ENCODE measurements at places on chromosomes 7 and 10.

DNA sequence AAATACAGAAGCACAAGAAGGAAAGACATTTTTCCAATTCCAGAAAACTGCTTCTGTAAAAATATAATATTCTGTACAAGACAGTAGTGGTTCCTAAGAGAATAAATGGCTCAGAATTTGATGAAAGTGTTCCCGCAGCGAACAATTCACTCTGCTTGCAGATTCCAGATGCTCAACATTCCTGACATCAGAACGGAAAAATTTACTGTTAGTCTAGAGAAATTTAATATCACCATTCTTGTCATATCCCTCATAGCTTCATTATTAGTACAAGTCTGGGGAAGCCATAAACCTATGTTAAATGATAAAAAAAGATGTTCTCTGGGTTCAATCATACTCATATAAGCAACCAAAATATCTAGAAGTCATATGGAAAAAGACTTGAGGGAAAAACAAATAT is 83.6 kb downstream of the MPP7 start:
- DNase-seq: no peak

GRCh38 chr10:4407783-4408182 is 418.2 kb upstream of the AKR1E2 start:
- no peak for DNase-seq

DNA sequence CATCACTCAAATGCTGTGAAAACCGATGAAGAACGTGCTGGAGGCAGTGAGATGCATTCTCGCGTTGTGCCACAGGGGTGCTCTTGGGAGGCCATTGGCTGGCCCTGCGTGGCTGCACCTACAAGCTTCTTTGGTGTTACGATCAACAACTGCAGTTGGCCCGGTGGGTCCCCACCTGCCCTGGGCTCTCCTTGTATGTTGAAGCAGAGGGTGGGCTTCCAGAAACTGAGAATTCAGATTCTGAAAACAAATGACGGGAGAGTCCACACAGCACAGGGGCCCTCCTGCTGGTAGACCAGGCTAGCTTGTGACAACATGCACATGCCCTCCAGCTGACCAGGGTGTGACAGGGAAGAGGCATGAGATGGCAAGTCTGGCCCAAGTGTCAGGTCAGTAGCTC is 23.7 kb upstream of the DDC start:
- DNase-seq: no peak

DNA sequence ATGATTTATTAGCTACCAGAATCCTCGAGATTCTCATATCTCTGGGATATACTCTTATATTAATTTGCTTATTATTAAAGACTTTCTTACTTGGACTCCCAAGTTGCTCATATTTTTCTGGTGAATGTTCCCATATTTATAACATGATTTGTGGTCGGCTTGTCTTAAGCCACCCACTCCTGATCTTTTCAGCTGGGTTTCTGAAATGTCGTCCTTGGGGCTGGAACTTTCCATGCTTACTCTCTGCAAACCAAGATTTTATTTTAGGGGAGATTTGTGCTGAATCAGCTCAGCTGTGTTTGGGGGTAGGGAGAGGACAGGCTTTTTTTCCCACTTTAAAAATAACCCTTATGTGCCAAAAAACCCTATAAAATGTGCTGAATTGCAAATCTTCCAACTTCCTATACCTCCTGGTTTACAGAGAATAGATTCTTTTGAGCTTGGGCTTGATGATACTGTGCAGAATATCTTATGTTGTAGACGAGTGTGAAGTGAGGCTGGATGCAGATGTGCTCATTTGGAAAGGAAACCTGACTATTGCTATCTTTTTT is 162.1 kb downstream of the SND1 start:
- DNase-seq: no peak

DNA sequence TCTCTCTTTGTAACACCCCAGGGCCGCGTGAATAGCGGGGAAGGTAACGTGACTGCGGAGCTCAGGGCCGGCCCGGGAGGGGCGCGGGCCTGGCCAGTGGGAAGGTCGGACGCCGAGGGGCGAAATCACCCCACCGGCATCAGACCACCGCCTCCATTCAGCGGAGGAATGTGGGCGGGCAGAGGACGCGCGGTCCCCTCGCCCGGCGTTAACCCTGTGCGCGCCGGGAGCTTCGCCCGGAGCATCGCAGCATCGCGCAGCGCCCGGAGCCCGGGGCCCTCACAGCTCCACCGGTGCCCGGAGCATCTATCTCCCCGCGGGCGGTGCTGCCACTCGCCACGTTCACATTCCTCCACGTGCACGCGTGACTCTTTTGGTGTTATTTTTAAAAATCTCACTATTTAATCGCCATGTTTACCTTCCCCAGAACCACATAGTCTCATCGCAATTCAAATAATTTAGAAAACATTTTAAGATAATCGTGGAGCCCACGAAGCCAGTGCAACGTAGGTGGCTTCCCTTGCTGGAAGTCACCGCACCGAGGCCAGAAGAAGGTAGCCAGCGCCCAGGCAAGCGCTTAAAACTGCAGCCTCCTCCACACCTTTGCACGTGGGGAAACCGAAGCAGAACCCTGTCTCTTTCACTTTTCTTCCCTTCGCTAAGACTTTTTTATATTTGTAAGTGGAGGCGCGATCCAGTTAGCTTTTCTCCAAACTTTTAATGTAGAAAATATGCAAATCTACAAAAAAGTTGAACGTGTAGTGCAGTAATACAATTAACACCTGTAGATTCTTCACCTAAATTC is 21.8 kb downstream of the FGFBP3 start:
- no peak for DNase-seq

DNA sequence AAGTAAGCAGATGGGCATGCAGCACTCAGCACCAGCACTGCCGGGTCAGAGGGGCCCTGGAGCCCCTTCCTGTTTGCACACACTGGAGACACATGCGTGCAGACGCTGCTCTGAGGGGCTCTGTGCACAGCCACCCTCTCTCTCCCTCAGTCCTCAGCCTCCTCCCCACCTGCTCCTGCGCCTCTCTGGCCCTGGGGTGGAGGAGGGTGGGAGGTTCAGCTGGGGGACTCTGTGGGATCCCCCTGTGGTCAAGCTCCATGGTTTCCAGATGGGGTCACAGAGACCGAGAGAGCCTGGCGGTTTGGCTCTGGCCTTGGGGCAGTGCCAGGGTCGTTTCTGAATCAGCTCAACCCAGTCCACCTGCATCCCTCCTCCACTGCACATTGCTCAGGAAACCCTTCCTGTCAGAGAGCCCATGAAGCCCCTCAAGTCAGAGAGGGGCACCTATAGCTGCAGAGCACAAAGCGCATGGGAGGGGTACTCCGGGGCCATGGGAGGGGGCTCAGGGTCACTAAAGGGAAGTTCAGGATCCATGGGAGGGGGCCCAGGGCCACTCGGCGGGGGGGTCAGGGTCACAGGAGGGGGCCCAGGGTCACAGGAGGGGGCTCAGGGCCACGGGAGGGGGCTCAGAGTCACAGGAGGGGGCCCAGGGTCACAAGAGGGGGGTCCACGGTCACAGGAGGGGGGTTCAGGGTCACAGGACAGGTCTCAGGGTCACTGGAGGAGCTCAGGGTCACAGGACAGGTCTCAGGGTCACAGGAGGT is 161.7 kb downstream of the ADARB2 start:
- no peak for DNase-seq

DNA sequence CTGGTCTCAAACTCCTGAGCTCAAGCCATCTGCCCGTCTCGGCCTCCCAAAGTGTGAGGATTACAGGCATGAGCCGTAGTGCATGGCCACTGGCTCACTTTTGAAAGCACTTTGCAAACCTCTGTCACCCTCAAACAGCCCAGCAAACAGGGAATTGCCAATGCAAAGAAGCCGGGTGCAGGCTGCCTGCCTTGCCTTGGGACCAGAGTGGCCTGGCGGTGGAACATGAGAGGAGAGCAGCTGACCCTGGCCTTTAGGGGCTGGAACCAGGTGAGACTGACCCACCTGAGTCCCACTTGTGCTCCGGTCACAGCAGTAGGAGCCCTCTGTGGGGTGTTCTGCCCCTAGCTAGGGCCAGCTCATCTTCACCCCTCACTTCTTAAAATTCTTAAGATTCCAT is 237.1 kb upstream of the GALNT17 start:
- no peak for DNase-seq

GRCh38 chr10:24723386-24723787 is 300 bp downstream of the ARHGAP21 start:
- no peak for DNase-seq

DNA sequence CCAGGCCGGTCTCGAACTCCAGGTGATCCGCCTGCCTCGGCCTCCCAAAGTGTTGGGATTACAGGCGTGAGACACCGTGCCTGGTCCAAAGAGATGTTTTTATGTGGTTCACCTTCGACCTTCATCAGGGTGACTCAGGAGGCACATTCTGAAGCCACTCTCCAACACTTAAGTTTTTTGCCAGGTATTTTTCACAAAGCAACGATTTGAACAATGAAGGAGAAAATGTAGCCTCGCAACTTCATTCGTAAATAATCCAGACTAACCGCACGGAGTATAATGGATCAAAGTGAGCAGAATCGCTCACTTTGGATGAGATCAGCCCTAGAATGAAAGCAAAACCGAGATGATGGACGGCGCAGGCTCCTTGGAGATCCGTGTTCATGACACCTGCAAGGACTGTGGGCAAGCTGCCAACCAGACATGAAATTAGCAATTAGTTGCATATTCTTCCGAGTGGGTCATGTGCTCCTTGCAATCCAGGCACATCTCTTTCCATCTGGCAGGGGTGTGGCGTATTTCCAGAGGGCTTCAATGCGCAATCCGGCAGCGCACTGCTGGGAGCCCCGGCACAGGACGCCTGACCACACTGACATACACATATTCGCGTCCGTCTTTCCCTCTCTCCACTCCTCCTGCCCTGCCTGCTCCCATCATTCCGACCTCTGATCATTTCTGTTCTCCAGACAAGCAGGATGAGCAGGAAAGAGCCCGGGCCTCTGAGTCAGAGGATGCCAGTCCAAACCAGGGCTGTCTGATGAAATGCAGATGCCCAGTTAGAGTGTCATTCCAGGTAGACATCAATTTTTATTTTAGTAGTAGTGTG is 148.4 kb downstream of the KLF6 start:
- DNase-seq: no peak

- no peak for DNase-seq
Observed at GRCh38 chr7:92634205-92634604, 44.0 kb upstream of the FAM133B start.

DNA sequence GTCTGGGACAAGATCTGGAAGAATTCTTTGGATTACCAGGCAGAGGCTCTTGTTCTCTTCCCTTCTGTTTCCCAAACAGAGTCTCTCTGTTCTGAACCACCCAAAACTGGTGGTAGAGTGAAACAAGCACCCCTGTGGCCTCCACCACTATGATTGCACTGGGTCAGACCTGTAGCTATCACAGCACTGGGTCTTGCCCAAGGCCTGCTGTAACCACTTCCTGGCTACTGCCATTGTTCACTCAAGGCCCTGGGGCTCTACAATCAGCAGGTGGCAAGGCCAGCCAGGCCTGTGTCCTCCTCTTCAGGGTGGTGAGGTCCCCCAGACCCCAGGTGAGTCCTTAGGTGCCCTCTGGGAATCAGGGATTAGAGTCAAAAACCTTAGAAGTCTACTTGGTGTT is 4.1 kb upstream of the LRRC17 start:
- no peak for DNase-seq

- no peak for DNase-seq
Observed at GRCh38 chr10:28715757-28716156, 38.4 kb downstream of the BAMBI start.

- no peak for DNase-seq
Observed at GRCh38 chr10:129126982-129127381, 340.1 kb upstream of the MGMT start.

GRCh38 chr7:96837593-96837992 is 127.9 kb upstream of the SEM1 start:
- no peak for DNase-seq

GRCh38 chr10:121310151-121310711 is 288.0 kb downstream of the FGFR2 start:
- no peak for DNase-seq

DNA sequence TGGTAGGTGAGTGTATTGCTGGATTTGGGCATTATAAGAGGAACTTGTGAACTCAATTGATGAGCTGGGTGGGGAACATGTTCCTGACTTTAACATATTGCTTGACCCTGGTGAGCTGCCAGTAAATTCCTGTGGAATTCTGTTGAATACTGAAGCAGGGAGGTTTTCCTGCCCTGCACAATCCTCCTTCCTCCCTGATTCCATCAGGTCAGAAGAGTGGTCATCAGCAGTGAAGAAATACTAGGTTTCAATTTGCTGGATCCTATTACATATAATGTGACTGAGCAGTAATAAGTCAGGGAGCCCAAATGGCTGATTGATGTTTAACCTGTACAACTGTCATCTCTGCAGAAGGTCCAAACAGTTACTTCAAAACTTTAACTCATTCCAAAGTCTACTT is 581.2 kb downstream of the SUGCT start:
- DNase-seq: no peak

GRCh38 chr10:122674781-122675180 is 24.9 kb downstream of the C10orf120 start:
- DNase-seq: no peak

GRCh38 chr10:86289577-86289868 is 77.1 kb downstream of the GRID1 start:
- DNase-seq: no peak

- DNase-seq: no peak
Observed at GRCh38 chr7:158620839-158621441, 33.3 kb upstream of the PTPRN2 start.

DNA sequence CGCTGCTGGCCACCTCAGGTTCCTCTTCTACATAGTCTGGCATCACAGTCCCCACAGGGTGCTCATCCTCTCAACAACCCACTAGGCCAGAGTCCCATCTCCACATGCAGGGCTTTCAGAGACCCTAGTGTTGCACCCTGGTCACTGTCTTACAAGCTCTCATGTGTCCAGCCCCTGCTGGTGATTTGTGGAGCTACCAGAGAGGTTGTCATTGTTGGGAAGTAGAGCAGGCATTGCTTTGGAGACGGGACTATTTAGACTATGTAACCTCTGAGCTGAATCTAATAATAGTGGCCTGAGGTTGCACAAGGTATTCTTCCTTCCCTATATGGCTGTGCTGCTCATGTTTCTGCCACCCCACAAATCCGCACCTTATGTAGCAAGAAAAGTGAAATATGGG is 135.3 kb upstream of the VWC2 start:
- DNase-seq: no peak

- DNase-seq: no peak
Observed at GRCh38 chr10:51907361-51907760, 208.0 kb upstream of the CSTF2T start.

DNA sequence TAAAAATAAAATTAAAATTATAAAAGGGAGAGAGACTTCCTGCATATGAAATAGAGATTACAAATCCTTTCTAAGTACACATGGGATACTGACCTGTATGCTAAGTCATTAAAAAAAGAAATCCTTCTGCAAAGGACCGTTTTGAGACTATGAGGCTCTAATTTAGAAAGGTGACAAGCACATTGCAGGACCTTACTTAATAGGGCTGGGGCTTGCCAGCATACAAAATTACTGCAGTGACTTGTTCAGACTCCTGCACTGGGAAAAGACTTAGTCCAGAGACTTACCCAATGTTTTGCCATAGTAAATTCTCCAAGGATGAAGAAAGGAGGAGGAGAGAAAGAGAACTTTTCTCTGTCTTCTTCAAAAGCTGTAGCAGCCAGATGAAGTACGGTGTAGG is 193.6 kb downstream of the KCNMA1 start:
- DNase-seq: no peak

Measured in activated naive CD4-positive, alpha-beta T cell (primary cell).